Hypothalamus (tissue), 51 donors: ENCODE measurements at places on chromosomes 12 and 14.

- no peak for DNase-seq
Measured at GRCh38 chr14:91774140-91775096, 42.5 kb upstream of the CATSPERB start.

- no peak for DNase-seq
Measured at GRCh38 chr12:71719647-71720370, 33.9 kb downstream of the TMEM19 start.

- no peak for DNase-seq
Measured at GRCh38 chr12:6280053-6280469, 30.4 kb upstream of the PLEKHG6 start.

DNA sequence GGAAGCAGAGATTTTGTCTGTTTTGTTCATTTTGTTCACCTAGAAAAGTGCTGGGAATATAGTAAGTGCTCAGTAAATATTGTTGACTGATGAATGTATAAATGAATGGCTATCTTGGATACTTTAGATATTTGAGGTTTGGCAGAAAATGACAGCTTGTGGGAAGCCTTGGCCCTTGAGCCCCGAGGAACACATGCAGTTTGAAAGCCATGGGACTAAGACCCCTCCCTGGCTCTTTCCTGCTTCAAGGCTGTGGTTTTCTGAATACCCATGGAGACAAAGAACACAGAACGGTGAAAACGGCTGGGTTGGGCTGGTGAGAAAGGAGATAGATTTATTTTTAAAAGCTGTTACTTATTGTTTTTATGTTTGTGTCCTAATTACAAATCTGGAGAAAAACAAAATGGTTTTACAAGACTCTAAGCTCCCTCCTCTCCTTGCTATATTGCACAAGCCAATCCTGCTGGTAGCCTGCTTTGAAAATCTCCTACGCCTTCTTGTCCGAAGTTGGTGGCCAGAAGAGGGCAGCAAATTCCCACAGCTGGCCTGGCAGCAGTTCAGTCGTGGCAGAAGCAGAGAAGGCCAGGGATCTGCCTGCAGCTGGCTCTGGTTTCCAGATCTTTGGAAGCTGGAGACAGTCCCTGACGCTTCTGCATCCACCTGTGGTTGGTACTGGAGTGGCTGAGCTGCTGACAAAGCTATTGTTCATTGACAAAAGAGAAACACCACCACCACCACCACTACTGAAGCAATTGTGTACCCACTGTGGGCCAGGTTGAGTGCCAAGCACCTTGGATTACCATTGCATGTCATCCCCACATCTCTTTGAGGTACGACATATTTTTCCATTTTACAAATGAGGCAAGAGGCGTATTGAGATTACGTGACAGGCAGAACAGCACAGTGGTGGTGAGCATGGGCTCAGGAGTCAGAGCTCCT, 5.2 kb upstream of the KRT85 start:
- DNase-seq = peak; percentile 70

GRCh38 chr12:52402377-52402776, 3.8 kb downstream of the KRT82 start:
- no peak for DNase-seq

DNA sequence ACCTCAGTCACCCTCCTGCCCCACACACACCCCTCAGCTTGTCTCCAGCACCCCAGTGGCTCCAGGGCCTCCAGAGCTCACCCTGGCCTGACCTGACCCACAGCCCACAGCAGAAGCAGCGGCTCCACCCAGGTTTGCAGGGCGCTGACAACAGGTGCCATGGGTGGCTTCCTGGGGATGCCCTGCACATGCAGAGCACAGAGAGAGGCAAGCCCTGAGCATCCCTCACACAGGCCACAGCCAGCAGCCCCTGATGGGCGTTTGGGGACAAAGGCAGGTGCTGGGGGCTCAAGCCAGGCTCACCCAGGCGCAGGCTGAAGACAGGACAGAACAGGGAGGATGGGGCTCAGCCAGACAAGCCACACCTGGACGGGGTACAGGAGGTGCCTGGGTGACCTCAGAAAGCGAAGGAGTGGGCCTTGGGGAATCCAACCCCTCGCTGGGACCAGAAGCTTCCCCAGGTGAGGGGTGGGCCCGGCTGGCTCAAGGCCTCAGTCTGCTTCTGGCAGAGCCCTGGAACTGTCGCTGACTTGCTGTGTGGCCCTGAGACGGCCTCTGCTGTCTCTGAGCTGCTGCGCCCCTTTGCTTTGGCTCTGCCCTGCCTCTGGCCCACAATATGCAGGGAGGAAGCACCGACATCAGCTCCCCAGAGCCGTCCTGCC, 10.6 kb downstream of the ARL6IP4 start:
- DNase-seq = no peak

GRCh38 chr12:111838353-111838752, 3.7 kb upstream of the MAPKAPK5 start:
- DNase-seq = no peak

- no peak for DNase-seq
Measured at GRCh38 chr14:24256960-24257359, 6.0 kb downstream of the TGM1 start.

DNA sequence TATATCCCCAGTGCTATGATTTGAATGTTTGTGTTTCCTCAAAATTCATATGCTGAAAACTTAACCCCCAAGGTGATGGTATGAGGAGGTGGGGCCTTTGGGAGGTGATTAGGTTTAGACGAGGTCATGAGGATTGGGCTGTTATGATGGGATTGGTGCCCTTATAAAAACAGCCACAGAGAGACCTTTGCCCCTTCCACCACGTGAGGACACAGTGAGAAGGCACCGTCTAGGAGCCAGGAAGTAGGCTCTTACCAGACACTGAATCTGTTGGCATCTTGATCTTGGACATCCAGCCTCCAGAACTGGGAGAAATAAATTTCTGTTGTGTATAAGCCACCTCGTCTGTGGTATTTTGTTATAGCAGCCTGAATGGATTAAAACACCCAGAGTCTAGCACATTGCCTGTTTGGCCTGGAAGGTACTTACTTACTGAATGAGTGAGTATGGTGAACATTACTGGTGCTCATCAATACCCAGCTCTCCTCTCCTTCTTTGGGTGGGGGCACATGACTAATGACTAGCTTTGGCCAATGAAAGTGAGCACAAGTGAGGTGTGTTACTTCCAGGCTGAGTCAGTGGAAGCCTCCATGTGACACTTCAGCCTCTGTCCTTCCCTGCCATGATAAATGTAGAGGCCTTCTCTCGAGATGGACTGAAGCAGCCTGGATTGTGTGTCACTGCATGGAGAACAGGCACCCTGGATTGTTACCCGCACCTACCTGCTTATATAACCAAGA, 72.4 kb upstream of the CHST11 start:
- no peak for DNase-seq

GRCh38 chr12:26623136-26623535, 209.9 kb downstream of the ITPR2 start:
- no peak for DNase-seq

DNA sequence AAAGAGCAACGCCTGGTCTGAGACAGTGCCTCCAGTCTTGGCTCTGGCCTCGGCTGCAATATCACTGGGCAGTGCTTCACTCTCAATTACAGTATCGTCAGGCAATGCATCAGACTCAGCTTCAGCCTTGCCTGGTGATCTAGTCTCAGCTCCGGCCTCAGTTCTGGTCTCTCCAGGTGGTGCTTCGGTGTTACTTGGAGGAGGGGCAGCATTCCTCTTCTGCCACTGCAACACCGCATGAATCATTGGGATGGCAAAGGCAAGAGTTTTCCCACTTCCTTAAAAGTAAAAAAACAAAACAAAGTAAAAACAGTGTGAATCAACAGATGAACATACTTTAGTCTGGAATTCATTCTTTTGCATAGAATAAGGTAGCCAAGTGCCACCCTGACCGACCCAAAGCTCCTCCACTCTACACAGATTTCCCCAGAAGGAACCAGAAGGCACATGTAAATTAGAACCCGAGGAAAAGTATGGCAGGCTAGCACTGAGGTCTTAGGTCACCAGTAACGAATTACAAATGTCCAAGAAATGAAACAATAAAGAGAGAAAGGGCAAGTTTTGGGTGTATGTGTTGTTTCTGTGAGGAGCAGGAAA, 18.6 kb downstream of the DDX24 start:
- no peak for DNase-seq

GRCh38 chr12:34186492-34186891, 164.2 kb downstream of the ALG10 start:
- DNase-seq = no peak

DNA sequence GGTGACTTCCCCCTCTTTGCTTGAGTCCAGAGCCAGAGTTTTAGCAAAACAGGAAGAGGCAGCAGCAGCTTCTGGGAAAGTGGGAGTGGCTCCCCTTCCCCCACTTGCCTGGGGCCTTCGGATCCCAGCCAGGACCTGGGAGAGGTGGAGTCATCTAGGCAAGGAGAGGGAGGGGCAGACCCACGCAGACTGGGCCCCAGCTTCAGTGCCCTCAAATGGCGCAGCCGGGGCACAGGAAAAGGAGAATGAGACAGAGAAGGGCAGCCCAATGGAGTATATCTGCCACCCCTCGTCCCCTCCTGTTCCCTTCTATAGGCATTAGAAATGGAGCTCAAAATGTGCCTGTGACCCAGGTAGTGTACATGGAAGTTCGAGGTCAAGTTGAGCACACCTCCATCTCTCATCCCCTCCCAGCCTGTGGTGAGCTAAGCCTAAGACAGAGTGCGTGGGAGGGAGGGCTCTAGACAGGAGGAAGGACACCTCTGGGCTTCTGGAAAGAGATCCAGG, 9.3 kb upstream of the HDAC7 start:
- DNase-seq = no peak

DNA sequence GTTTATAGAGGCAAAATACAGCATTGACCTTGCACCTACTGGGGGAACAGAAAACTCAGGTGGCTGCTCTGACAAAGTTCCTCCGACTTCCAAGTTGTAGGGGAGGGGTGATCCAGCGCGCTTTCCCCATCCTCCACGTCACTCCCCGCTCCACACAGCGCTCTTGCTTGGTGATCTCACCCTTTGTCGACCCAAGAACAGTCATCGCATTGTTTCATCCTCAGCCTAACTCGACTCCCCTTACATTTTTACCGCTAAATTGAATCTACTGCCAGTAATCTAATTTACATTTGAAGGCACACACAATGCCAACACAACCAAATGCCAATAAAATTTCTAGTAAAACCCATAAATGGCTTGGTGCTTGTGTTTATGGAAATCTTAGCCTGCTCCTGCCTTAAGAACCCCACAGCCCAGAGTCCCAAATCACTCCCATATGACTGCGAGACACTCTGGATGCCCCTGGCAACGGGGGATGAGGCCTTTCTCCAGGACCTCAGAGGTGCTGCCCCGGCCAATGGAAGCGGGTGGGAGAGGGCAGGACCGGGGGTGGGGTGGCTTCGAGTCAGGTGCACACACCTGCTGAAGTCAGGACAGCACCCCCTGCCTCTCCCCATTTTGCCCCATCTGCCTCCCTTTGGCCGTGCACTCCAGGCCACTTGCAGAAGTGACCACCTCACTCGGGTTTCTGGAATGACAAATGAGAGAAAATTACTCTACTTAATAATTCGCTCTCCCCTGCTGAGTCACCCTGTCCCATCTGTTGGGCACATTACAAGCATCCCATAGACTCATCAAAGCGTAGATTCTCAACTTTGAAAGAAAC, 98.2 kb upstream of the GSC start:
- DNase-seq = peak; percentile 45

DNA sequence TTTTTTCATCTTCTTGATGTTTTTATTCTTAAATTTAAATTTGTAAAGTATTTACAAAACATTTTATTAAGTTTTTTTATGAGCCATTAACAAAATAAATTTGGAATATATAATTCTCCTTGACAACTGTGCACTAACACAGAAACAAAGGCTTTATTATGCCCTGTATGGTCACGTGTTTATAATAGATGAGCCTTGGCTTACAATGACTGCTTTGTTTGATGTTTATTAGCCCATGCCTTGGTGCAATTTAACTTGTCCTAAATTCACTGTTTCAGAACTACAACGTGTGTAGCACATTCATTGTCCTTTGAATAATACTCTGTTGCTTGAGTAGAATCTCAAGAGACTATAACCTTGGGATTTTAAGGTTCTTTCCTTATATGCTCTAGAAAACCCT, 59.8 kb downstream of the CNTN1 start:
- no peak for DNase-seq

DNA sequence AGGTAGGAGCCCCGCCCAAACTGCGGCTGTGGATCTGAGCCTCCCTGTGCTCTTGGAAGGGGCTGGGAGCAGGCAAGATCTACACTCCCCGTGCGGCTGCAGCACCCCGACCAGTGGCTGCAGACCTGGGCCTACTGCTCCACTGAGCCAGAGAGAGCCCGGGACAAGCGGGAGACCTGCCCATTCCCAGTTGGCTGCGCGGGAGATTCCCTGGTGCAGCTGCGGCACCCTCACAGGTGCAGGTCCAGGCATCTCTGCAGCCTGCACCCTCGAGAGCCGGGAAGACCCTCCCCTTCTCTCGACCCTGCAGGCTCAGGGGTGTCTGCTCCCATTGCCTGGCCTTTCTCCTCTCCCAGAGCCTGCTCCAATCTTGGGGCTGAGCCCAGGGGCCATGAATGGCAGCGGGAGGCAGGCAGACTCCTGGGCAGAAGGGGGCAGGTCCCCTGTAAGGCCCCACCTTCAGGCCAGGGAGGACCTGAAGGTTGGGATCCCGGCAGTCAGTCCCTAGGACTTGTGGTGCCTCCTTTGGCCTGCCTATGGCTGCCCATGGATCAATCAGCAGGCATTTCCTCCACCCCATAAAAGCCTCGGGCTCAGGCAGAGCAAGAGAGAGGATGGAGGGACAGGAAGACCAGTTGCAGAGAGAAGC, 8.8 kb upstream of the A2M start:
- DNase-seq = no peak

- DNase-seq = no peak
Measured at GRCh38 chr12:24366514-24366913, 417.0 kb upstream of the SOX5 start.

DNA sequence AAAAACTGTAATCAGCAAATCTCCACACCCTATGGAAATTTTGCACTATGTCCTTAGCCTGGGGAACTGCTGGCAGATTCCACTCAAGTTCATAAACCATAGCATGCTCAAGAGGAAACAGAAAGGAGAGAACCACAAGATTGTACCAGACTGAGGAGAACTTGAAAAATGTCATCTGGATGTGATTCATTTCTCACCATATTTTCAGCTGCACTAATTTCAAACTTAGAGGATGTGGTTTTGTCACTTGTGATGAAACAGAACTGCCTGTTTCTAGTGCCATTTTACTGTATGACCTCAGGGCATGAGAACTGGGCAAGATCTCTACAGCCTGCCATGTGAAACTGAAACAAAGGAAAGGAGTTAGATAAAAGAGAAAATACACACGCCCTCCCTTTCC, 1493.1 kb upstream of the FLRT2 start:
- no peak for DNase-seq

- DNase-seq = no peak
Measured at GRCh38 chr12:78209846-78210505, 379.3 kb downstream of the NAV3 start.

DNA sequence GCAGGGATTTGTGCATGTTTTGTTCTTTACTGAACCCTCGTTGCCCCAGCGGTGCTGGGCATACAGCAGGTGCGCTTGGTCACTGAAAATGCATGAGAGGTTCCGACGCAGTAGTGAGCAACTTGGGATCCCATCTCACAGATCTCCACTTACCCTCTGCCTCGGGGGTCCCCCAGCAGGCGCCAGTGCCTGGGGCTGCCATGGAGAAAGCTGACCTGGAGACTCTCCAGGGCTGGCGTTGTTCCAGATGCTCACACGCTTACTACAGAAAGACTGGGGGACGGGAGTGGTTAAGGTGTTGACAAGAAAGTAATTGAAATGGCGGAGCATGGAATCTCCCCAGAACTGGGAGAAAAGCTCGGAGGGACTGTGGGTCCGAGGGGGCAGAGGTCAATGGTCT, 14.2 kb downstream of the GLT1D1 start:
- no peak for DNase-seq
